ENCODE measurements at places on chromosomes 7 and 10.

DNA sequence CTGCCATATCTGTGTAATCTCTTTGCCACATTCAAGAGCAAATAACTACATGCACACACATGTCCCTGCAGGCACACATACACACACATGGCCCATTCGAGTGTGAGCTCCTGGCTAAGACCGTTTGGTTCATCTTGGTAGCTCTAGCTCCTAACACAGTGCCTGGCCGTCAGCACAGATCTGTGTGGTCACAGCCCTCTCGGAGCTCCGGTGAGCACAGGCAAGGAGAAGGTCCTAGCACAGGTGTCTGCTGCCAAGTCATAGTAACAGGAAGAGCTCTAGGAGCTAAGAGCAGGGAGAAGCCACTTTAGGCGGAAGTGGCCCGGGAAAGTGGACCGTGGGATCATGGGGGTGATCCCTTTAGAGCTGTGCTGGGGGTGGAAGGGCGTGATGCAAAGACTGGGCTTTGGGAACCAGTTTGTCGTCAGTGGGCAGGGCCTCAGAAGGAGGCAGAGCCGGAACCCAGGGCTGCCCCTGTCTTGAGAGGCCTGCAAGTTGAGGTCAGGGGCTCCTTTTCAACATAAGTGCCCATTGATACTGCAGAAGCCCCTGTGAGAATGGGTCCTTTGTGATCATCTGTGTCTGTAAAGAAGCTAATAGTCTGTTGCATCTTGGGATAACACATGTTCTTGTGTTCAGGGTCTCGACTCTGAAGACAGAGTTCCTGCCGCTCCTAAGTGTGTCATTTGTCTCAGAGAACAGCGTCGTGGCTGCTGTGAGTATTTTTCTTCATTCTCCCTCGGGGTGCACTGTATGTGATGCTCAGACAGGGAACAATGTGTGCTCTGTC is 16.6 kb upstream of the ARPC1B start:
- no peak for DNase-seq

DNA sequence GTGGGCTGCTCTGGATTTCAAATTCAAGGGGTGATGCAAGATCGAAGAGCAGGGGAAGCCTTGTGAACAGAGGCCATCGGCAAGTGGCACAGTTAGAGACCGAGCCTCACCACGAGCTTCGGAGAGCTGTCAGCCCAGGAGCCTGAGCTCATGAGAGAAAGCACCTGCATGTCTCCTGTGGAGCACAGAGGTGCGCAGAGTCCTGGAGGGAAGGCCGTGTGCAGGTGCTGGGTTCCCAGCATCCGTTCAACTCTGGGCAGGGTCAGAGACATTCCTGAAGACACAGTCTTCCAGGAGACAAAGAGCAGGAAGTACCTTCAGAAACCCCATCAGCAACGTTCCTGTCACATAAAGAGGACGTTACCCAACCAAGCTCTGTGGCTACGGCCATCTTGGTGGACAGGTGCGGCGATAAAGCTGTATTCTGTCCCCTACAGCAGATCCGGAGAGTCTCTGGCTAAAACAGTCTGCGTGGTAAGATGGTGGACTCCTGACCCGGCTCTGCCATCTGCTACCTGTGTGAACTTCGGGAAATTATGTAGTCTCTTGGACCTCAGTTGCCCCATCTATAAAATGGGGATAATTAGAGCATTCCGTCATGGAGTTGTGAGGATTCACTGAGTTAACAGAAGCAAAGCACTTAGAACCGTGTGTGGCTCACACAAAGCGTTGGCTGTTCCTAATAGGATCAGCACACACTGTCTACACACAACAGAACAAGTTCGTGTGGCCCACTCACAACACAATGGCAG is 40.6 kb downstream of the NOD1 start:
- no peak for DNase-seq

GRCh38 chr10:76921383-76922010 is 716.1 kb downstream of the KCNMA1 start:
- DNase-seq = no peak

GRCh38 chr7:106613848-106614560 is 47.0 kb downstream of the CCDC71L start:
- peak; percentile 44 for DNase-seq

DNA sequence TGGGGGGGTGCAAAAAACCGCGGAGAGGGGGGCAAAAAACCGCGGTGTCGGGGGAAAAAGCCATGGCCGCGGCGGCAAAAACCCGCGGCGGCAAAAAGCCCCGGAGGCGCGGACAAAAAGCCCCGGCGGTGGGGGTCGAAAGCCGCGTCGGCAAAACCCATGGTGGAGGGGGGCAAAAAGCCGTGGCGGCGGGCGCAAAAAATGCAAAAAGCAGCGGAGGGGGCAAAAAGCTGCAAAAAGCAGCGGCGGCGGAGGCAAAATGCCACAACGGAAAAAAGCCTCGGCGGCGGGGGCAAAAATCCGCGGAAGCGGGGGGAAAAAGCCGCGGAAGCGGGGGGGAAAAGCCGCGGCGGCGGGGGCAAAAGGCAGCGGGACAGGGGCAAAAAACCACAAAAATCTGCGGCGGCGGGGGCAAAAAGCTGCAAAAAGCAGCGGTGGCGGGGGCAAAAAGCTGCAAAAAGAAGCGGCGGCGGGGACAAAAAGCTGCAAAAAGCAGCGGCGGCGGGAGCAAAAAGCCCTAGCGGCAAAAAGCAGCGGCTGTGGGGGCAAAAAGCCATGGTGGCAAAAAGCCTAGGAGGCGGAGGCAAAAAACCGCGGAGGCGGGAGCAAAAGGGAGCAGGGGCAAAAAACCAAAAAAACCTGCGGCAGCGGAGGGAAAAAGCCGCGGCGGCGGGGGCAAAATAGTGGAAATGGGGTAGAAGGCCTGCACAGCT is 418.9 kb downstream of the ZNF716 start:
- DNase-seq = no peak

GRCh38 chr7:54596747-54597146 is 54.6 kb downstream of the VSTM2A start:
- DNase-seq = no peak

Data from BJ (cell line).